Astrocyte of the cerebellum (primary cell): ENCODE measurements at places on chromosomes 16 and 17.

- no peak for DNase-seq
These were observed 112.9 kb downstream of the GP2 start for GRCh38 chr16:20214401-20214800.

DNA sequence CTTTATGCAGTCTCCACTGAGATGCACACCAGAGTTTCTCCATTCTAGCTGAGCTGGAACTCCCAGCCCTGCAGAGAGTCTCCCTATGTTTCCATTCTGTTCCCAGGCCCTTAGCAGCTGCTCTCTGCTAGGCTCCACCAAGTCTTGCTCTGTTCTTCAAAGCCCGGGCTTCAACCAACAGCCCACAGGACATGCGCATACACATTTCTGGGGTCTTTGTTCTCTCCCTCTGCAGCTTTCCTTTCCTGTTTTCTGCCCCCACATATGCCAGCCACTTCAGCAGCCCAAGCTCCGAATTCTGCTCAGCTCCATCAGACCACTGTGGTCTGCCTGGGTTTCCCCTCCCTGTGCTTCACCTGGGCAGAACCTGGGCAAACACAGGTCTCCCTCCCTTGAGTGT is 205.9 kb downstream of the CBLN1 start:
- DNase-seq, result no peak

GRCh38 chr16:83974475-83974874 is 6.4 kb downstream of the NECAB2 start:
- DNase-seq, result no peak

DNA sequence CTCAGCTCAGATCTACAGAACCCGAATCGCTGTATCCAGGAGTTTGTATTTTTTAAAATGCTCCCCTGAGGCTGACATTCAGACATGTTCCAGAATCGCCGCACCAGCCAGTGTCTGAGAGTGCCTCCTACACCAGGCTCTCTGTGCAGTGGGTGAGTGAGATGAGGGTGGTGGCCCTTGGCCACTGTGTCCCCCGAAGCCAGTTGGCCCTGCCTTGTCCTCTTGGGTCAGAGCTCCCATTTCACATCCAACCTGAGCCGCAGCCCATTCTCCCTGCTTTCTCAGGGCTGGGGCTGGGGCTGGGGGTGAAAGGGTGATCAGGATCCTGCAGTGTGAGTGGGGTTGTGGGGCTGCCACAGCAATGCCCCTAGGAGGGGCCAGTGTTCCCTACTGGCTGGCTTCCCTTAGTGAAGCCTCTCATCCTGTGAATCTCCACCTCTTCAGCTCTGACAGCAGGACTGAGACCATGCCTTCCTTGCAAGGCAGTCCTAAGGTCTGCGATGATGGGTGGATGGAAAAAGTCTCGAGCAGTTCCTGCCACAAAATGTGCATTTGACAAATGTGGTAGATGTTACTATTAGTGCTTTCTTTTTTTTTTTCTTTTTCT is 12.9 kb upstream of the MYCBPAP start:
- no peak for DNase-seq

- DNase-seq, result no peak
These were observed 3.9 kb upstream of the SMPD3 start for GRCh38 chr16:68452176-68452575.
